ENCODE measurements at places on chromosomes 13 and 19.

GRCh38 chr19:49780861-49781260 is 14.1 kb downstream of the AP2A1 start:
- no peak for DNase-seq

- no peak for DNase-seq
Observed at GRCh38 chr13:94313926-94314325, 165.6 kb downstream of the DCT start.

GRCh38 chr13:111407381-111408131 is 87.1 kb downstream of the TEX29 start:
- DNase-seq = no peak

- no peak for DNase-seq
Observed at GRCh38 chr19:48405850-48406249, 12.4 kb downstream of the GRIN2D start.

- no peak for DNase-seq
Observed at GRCh38 chr13:31476266-31476665, 263.1 kb upstream of the RXFP2 start.

GRCh38 chr19:11273296-11273695 is 11.0 kb upstream of the DOCK6 start:
- DNase-seq = no peak

DNA sequence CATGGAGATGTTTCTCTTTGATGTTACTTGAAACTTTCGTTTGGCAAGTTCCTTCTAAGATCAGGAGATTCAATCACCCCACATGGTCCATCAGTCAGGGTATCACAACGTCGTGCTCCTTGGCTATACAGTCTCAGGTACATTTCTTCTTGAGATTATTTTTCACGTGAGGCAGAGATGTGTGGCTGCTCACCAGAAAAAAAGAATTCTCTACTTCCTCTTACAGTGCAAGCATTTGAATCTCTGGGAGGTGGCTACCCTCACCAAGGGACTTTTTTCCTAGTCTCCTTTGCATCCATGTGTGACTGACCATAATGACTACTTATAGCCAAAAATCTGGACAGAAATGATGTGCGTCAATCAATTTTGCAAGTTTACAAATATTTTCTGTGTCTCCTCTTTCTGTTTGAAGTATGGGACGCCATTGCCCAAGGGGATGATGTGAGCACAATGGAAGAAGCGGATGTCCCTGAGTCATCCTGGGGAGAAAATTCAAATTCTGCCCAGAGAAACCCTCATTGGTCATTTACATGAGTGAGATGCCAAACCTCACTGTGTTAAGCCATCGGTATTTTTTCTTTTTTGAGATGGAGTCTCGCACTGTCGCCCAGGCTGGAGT is 8.6 kb upstream of the LAIR2 start:
- no peak for DNase-seq

DNA sequence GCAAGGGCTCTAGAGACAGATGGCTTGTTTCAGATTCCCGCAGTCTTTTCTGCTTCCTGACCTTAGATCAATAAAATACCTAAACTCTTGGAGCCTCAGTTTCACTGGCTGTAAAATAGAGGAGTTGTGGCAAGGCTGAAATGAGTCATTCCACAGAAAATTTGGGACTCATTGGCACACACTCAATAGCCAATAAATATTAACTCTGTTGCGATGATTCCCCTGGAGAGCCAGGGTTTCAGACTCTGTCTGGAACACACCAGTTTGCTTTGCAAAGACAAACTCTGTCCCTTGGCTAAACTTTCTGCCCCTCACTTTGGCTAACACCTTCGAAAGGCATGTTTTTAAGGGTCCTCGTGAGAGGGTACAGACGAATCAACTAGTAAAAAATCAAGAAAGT is 18.1 kb upstream of the UBE2L5 start:
- no peak for DNase-seq

- no peak for DNase-seq
Observed at GRCh38 chr13:104616990-104617389, 1550.8 kb upstream of the SLC10A2 start.

Data from T follicular helper cell (primary cell).